Sigmoid colon (tissue), 7 donors: ENCODE measurements at places on chromosomes 13 and 19. TPM values are rescaled to one million over a fixed set of nuclear protein-coding genes. Genes with fewer than 3 reads are reported as not detected.

DNA sequence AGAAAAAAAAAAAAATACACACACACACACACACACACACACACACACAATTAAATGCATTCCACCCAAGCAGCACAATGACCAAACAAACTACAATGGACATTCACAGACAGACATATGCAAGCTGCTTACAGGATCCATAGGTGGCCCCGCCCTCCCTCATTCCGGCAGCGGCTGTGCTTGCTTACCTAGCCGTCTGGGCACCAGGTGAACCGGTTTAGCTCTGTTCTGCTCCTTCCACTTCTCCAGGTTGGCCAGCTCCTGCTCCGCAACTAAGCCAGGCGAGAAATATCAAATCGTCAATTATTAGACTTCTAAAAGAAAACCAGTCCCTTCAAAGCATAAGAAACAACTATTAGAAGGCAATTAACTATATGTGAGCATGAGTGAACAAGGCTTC, 23.1 kb downstream of the EPSTI1 start:
- DNase-seq: no peak

DNA sequence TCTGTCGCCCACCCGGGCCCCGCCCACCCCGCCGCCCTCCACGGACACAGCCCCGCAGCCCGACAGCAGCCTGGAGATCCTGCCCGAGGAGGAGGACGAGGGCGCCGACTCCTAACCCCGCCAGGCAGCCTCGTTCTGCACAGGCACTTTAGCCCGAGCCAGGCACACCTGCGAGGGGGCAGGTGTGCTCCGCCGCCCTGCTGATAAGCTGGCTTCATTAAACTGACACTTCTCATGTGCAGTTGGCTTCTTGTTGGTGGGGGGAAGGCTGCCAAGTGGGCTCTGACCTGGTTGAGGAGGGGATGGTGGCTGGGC, 8.2 kb downstream of the IL4I1 start:
- DNase-seq: no peak

DNA sequence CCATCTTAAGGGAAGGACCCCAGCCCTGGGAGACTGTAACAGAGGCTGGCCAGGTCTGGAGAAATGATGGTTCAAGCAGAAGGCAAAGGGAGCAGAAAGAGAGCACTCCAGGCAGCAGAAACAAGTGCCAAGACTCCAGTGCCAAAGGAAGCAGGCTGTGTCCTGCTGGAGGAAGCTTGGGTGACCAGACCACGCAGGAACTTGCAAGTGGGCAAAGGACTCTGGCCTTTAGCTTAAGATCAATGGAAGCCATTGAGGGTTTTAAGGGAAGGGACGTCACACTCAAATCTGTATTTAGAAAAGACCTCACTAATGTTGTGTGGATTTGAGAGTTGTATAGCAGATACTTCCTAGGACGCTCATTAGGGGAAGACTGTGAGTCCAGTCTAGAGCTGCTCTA, 95.5 kb downstream of the MIPEP start:
- DNase-seq: no peak

HRC gene
- 0.54 TPM for total RNA-seq

VSTM1 gene
- not detected for total RNA-seq

DNA sequence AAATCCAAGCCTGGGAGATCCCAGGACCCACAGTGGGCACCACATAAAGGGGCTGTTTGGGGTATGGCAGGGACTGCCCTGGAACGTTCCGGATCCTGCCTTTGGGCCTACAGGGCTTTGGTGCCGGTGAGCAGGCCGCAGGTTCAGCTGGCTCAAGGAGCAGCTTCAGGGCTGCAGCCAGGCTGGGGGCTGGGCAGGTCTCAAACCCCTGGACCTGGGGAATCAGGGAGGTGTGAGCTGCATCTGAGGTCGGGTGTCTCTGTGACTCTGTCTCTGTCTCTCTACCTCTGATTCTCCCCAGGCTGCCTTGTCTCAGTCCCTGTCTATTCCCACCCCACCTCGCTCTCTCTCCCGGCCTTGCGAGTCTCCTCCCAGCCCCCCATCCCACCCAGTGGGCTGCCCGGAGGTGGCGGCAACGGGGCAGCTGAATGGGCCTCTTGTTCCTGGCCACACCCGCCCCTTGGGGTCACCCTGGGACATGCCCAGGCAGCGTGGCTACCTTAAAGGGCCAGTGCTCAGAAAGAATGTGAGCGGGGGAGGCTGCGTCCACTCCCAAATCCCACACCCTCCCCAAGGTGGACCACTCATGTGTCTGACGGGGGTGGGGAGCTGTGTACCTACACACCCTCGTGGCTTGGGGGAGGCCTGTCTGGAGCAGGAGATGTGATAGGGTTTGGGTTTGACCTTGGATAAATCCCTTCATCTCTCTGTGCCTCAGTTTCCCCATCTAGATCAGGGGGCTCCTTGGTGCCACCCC, 31.1 kb downstream of the NFIC start:
- DNase-seq: peak; percentile 74
